ENCODE measurements at places on chromosomes 4 and X. TPM values are rescaled to one million over a fixed set of nuclear protein-coding genes. Genes with fewer than 3 reads are reported as not detected.

DNA sequence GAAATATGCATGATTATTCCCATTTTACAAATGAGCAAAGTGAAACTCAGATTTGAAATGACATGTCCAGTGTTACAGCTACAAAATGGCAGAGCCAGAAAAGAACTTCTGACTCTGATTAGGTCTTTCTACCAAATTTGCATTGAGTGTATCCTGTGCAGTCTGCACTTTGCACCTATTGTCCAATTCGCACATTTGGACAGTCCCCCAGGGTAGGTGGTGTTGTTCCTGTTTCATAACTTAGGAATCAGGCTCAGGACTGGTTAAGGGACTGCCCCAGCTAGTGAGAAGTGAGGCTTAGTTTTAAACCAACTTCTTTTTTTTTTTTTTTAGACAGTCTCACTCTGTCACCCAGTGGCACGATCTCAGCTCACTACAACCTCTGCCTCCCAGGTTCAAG is 137.9 kb upstream of the NALF2 start:
- no peak overlapping the region for H3K4me3 ChIP-seq
- no peaks in the 10 kb centered on the region for H3K27me3 ChIP-seq
- H3K27ac ChIP-seq: no peak overlapping the region
- DNase-seq: no peak

DNA sequence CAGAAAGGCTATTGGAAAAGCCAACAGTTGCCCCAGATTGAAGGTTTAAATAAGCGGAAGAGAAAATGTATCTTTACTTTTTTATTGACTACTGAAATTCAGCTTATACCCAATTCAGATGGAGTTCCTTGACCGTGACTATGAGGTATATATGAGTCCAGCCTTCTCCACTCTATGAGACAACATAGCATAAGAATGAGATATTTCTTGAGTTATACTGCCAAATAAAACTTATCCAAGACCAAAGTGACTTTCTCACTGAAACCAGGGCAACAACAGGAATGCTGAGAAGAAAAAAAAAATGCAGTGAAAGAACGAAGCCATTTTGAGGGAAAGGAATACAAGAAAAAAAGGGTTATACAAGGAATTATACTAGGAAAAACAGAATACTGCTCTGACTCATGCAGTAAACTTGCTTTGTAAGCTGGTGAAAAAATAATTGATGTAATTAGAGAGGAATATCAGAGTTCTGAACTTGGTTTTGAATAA is 16.3 kb upstream of the PDK3 start:
- H3K27ac ChIP-seq: no peak overlapping the region
- no peaks in the 10 kb centered on the region for H3K4me1 ChIP-seq
- no peaks in the 10 kb centered on the region for H3K36me3 ChIP-seq
- H3K4me3 ChIP-seq: no peak overlapping the region

- DNase-seq: no peak
- H3K4me1 ChIP-seq: no peaks in the 10 kb centered on the region
- H3K27ac ChIP-seq: peak overlapping the region; percentile 81
- no peaks in the 10 kb centered on the region for H3K27me3 ChIP-seq
Measured at GRCh38 chrX:47651043-47651905, 911 bp upstream of the ELK1 start.

USP51 gene
- 2.5 TPM for total RNA-seq

ARAP2 gene
- total RNA-seq: 16.9 TPM

DNA sequence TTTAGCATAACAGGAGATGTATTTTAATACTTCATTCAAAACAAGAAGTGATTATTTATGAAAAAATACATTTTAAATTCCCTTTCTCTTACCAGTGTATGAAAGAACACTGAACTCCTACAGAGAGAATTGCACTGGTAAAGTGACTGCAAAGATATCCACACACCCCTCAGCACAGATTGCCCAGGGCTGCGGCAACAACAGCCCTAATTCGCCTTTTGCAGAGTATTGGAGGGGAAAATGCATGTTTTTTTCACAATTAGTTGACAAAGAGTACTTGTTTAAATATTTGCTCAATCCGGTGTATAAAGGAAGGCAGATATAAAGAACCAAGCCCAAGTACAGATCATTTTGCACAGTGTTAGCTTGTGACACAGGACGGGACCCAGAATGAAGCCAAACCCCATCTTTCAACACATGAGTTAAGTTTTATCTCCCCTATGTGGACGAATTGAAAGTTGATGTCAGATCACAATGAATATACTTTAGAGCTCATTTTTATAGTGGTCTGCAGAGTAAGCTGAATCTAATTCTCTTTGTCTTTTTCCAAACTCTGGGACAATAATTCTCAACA is 551.4 kb upstream of the IGFBP7 start:
- H3K27ac ChIP-seq: no peak overlapping the region
- no peaks in the 10 kb centered on the region for H3K4me1 ChIP-seq
- no peak overlapping the region for H3K4me3 ChIP-seq
- no peaks in the 10 kb centered on the region for H3K36me3 ChIP-seq
- DNase-seq: no peak
- no peaks in the 10 kb centered on the region for H3K27me3 ChIP-seq
